ENCODE measurements at places on chromosomes 2 and 18. TPM values are rescaled to one million over a fixed set of nuclear protein-coding genes. Genes with fewer than 3 reads are reported as not detected.

Gene ABCA12
- total RNA-seq, result 0.03 TPM

GRCh38 chr2:168237741-168238140 lies 9.7 kb downstream of the STK39 start:
- no peak for DNase-seq
- peaks cover 34% of the 10 kb centered on the region for H3K4me1 ChIP-seq
- H3K27ac ChIP-seq, result no peak overlapping the region
- no peaks in the 10 kb centered on the region for H3K36me3 ChIP-seq

DNA sequence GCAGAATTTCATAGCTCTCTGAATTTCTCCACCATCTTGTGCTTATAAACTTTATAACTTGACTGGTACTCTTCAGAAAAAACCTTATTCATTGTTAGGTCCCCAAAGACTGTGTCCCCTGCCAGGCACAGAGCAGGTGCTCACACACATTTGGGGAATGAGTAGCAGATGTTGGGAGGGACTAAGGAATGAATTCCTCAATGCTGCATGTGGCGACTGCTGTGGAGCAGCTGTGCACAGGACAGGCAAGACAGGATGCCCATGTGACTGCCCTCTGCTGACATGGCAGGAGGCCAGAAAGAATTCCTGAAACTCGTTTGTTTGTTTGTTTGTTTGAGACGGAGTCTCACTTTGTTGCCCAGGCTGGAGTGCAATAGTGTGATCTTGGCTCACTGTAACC lies 122.3 kb upstream of the ITGA6 start:
- no peaks in the 10 kb centered on the region for H3K36me3 ChIP-seq
- H3K27ac ChIP-seq, result no peak overlapping the region
- H3K4me1 ChIP-seq, result peaks cover 23% of the 10 kb centered on the region
- H3K27me3 ChIP-seq, result no peaks in the 10 kb centered on the region

Gene ZSWIM2
- total RNA-seq, result not detected

DNA sequence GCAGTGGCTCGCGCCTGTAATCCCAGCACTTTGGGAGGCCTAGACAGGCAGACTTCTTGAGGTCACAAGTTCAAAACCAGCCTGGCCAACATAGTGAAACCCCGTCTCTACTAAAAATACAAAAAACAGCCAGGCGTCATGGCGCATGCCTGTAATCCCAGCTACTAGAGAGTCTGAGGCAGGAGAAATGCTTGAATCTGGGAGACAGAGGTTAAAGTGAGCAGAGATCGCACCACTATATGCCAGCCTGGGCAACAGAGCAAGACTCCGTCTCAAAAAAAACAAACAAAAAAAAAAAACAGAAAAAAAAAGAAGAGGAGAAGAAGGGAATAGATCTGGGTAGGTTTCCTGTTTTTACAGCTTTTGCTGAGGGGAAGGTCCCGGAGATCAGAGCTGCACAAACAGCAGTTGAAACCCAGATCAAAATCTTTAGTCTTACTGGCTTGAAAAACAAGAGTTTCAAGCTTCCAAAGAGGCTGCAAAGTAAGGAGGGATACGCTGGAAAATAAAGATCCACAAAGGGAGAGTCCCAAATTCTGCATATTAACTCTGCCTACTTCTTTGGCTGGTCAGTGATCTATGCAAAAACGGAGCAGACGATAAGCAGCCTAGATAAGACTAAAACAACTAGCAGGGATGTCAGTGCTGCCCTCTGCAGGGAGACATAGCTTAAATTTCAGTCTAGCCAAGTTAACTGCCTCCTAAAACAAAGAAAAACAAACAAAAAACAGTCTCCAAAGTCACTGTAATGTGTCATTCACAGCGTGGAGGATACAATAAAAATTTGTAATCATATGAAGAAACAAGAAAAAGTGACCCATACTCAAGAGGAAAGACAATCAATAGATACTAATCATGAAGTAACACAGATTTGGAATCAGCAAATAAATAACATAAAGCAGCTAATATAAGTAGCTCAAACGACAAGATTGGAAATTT lies 74.1 kb downstream of the TLK1 start:
- H3K27me3 ChIP-seq, result no peaks in the 10 kb centered on the region
- peaks cover 18% of the 10 kb centered on the region for H3K4me1 ChIP-seq
- H3K36me3 ChIP-seq, result no peaks in the 10 kb centered on the region
